Umbilical cord (tissue), 2 donors: ENCODE measurements at places on chromosomes 4 and X. TPM values are rescaled to one million over a fixed set of nuclear protein-coding genes. Genes with fewer than 3 reads are reported as not detected.

Gene TRIM75
- total RNA-seq, result 1.2 TPM

Gene SAGE1
- not detected for total RNA-seq

Gene TCP11X2
- total RNA-seq, result not detected

Gene DMRTC1B
- 6.3 TPM for total RNA-seq

Gene PPEF2
- total RNA-seq, result 6.3 TPM

Gene RLIM
- 47.4 TPM for total RNA-seq

DNA sequence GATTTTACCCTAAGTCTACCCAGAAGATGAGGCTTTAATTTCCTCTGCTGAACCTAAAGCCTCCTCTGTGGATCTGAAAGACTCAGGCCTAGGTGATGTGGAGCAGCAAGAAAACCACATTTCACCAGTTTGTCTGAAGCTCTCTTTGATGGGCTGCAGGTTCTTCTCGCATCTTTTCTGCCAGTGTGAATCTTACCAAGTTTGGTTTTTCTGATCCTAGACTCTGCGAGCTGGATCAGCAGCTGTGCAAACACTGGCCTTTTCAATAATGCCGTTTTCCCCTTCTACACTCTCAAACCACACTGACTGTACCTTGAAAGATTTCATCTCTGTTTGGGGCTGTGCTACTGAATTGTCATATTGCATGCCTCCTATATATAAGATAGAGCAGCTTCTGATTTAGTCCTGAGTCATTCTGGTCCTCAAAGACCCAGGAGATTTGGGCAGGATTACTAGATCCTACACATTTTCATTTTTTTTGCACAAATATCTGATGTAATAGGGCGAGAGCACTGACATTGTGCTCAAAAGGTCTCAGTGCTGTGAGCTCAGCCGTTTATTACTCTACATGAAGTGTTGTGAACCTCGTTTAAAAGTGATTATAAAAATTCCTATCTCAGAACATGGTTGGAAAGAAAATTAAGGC, 133.6 kb upstream of the FAM9C start:
- no peak for DNase-seq

- peak; percentile 28 for DNase-seq
These were observed 51.4 kb upstream of the MAP9 start for GRCh38 chr4:155428128-155428527.

- no peak for DNase-seq
These were observed 18.3 kb downstream of the AMER1 start for GRCh38 chrX:64186974-64187761.

DNA sequence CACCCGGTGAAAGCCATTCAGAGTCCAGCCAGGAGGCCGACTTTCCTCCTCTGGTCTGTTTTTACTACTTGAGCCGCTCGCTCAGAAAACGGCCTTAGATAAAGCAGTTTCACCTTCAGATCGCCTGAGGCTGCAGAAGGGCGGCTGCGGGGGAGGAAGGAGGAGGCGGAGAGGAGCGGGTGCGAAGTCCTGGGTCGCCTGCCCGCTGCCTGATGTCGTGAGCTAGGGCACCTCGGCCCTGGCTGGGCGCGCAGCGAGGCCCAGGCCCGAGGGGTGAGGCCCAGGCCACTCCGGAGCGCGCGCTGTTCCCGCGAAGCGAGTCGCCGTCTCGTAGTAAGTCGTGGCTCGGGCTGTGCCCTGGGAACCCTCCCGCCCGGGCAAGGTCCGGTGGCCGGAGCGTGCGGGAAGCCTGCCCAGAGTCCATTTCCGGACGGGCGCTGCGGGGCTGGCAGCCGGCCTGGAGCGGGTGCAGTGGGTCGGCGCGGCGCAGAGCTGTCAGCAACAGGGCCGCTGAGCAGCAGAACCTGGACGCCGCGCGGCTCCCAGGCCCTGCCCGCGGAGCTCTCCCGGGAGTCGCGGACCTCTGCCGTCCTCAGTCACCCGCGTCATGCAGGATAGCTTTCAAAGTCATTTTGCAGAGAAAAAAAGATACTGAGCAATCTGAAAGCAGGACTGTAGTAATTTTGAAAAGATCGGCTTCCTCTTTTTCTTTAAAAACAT, 18.6 kb downstream of the TRIM2 start:
- DNase-seq, result peak; percentile 56

GRCh38 chrX:140733766-140734342, 24.3 kb downstream of the LINC00632 start:
- DNase-seq, result peak; percentile 33

GRCh38 chrX:110435196-110435595, 76.5 kb downstream of the RTL9 start:
- no peak for DNase-seq

GRCh38 chr4:156169011-156169410, 215.3 kb upstream of the CTSO start:
- peak; percentile 98 for DNase-seq

GRCh38 chr4:40856840-40857362, 107.1 kb downstream of the NSUN7 start:
- peak; percentile 64 for DNase-seq

DNA sequence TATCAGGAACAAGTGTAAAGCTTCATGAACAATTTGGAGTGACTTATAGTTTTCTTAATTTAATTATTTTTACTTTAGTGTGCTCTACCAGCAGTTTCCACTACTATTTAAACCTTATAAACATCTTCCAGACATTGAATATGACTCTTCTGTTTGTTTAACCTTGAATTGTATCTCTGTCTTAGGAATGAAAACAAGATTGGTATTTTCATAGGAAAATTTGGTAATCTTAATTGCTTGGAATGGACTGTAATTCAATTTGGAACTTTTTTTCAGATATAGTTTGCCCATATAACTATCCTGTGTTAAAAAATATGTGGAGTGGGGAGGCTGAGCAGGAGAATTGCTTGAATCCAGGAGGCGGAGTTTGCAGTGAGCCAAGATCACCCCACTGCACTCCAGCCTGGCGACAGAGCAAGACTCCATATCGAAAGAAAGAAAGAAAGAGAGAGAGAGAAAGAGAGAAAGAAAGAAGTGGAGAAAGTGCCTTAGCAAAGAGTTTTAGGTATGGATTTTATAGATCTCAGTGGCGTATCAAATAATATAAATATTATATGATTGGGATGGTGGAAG, 242.4 kb downstream of the BMPR1B start:
- DNase-seq, result no peak

DNA sequence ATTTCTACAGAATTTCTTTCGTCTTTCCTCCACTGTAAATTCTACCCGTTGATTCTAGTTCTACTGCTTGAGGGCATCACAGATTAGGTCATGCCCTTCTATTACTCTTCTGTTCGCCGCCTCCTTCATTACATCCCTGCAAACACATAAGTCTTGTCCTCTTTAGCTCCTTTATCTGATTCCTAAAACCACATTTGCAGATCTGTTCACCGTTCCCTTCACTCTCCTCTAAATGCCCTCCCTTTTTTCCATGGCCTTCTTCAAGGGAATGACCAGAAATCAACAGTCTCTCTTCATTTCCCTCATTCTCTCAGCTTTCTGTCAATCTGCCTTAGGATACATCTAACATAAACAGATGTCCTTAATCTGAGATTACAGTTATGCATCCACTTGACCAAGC, 43.1 kb downstream of the BTC start:
- no peak for DNase-seq

- DNase-seq, result no peak
These were observed 67.4 kb downstream of the GLRB start for GRCh38 chr4:157143369-157143768.

DNA sequence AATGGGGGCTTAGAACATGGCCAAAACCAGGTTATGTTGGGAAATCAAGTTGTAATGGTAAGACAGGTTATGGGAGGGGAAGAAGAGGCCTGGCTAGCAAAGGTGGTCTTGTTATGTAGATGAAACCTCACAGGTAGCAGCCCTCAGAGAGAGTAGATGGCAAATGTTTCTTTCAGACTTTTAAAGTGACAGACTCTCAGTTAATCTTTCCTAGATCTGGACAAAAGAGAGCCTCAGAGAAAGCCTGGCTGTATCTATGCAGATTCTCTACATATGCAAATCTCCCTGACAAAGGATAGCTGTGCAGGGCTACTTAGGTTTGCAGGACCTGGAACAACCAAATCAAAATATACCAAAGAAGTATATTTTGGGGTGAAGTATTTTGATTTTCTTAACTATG, 284.1 kb upstream of the AMOT start:
- no peak for DNase-seq

DNA sequence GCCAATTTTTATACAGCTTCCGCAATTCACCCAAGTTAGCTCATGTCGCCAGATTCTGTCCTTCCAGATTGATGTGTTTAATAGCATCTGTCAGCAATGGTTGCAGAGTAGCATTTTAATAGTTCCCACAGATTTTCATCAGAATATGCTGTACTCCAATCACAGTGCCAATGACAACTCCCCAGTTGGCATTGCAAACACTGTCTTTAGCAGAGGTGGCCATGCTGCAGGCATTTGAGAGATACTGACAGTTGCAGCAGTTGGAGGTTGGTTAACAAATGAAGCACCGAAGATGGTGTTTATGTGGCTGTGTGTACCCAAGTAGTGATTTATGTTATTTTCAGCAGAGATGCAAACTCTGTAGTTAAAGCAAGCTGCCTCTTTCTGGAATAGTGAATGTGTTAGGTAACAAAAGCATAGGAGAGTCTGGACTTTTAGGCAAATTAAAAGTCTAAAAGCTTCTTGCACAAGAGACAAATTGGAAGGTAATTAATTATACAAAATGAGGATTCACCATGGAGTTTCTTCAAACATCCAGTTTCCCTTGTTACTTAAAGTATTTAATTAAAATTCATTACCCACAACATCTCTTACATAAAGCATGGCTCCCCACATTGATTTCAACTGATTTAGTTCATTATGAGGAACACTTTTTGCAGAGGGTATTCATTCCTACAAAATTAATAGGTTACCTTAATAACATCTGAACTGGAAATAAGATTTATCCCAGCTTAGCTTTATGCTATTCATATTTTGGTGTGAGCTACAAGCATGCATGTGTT, 65.2 kb downstream of the PARM1 start:
- DNase-seq, result no peak

GRCh38 chr4:84032372-84032771, 466.7 kb downstream of the NKX6-1 start:
- DNase-seq, result no peak

DNA sequence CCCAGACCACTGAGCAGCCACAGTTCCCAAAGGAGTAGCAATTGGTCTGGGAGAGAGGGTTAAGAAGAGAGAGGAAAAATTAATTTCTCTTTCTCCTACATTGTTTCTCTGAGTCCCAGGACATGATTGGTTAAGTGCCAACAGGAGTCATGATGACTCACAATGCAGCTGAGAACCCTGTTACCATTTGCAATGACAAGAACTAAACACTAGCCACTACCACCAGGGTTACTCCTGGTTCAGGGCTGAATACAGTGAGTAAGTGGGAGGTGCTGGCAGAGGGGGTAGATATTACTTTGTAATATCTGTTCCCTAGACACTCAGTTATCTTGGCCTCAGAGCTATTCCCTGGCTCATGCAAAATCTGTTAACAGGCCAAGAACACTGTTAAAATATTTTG, 18.0 kb downstream of the ETDC start:
- DNase-seq, result no peak

- DNase-seq, result no peak
These were observed 7.7 kb downstream of the LAP3 start for GRCh38 chr4:17584521-17585213.

GRCh38 chr4:797066-797465, 28.9 kb downstream of the CPLX1 start:
- DNase-seq, result no peak

- no peak for DNase-seq
These were observed 16.0 kb downstream of the GSPT2 start for GRCh38 chrX:51759055-51759839.

- no peak for DNase-seq
These were observed 85.8 kb downstream of the DCTD start for GRCh38 chr4:182831376-182831775.

- DNase-seq, result peak; percentile 98
These were observed 186.9 kb upstream of the LNX1 start for GRCh38 chr4:53778155-53778554.

DNA sequence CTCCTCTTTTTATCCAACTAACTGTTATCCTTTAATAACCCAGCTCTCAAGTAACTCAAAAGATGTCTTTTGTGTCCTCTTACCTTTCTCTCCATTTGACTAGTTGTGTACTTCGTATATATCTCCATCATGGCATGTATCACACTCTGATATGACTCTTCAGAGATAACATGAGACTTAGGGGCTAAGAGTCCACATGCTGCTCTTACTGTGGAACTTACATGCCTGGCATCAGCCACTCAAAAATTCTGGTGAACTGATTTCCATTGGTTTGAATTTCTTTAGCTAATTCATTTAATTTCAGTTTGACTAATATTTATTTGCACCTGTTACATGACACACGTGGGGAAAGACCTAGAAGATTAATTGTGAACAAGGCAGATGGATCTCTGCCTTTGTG, 317.3 kb downstream of the HS3ST1 start:
- DNase-seq, result no peak

DNA sequence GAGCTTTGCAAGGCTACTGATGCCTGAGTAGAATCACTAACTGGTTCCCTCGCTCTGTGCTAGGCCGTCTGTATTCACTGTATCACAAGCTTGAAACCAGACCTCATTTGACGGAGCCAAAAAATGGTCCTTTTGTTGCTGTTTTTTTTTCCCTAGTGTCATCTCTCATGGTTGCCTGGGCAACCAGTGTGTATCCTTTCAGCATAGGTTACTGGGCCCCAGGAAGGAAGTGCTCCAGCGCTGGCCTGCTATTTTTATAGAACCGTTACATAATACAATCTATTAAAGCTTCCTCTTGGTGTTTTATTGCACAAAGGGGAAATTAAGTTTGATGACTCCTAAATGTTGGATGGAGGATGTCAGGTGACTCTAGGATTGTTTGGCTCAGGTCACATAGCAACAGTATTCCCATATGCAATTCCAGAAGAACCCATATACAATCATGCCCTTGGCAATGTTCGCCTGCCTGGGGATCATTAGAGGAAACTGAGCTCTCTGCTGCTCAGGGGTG, 220.4 kb downstream of the SPRY1 start:
- peak; percentile 79 for DNase-seq

DNA sequence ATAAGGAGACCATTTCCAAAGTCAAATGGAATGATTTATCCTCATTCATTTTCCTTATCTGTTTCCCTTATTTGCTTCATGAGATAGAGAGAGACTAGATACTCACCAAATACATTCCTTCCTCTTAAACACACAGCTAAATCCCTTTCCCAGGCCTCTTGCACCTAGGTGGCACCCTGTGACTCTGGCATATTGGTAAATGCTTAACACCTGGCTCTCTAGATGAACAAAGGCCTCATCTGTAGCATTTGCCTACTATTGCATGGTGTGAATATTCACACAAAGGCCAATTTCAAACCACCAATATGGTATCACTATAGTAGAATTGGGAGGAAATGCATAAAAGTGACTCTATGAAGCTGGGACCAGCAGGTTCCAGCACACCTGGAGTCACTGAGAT, 22.1 kb upstream of the SLC10A4 start:
- DNase-seq, result no peak

GRCh38 chr4:148216321-148216720, 225.9 kb downstream of the NR3C2 start:
- no peak for DNase-seq
